ENCODE measurements at places on chromosomes 13 and 19.

DNA sequence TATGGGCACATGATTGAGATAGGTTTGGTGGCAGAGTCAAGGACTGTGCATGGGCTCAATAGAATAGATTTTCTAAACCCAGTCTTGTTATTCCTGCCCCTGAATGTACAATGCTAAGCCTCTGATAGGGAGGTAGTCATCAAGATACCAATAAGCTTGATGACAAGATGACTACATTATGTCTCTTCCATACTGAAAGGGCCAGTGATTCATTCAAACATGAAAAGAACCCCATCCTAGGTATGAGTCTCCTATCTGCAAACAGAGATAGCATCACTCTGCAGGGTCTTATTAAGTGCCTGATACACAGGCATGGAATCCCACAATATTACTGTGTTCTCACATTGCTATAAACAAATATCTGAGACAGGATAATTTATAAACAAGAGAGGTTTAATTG, 40.3 kb upstream of the UFM1 start:
- no peak for DNase-seq

- no peak for DNase-seq
Measured at GRCh38 chr13:43405457-43405856, 381.3 kb downstream of the ENOX1 start.

DNA sequence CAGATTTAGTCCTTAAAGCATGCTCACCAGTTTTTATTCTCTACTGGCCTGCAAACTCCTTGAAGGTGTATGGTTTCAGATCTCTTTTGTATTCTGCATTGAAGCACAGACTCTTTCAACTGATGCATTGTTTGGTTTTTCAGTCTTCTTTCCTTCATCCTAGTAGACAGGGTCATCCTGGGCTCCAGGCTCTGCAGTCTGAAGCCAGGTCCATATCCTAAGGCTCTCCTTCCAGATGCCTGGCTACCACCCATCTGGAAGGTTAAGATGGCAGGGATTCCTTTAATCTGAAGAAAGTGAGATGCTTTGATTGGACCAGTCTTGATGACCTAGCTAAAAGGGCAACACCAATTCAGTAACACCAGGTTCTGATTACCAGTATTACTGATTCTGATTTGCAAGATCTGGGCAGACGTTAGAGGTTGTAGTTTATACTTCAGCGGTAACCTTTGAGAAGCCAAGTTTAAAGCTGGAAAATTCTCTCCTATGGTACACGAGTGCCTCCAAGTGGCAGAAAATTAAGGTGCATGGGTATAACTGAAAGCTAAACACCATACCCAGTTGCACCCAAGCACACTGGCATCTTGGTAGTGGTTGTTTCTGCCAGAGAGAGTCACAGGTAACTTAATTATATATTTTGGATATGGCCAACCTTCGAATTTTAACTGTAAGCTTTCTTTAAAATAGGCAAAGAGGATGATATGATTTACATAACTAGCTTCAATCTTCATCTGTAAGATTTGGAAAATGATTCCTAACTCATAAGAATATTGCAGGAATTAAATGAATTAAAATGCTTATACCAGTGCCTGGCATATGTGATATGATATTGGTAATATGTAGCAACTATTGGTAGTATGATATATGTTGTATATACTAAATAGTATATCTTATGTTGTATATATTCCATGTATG, 1651.9 kb upstream of the MIR17HG start:
- DNase-seq: no peak

DNA sequence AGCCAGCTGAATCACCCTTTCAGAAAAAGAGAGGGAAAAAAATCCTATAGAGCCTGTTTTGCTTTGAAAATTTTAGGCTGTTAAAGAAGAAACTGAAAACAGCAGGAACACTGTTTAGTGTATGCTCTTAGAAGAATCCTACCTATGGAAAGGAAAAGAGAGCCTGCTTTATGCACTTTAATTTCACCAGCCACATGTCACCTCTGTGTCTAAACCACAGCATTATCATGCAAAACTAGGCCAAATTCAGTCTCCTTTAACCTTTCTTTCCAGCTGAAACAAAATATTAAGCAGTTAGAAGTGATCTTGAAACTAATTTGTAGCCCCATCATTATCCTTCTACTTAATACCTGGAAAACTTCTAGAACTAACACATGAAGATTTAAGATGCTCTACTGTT, 97.2 kb upstream of the MAB21L1 start:
- DNase-seq: no peak

GRCh38 chr13:83733293-83733692, 149.0 kb downstream of the SLITRK1 start:
- no peak for DNase-seq

DNA sequence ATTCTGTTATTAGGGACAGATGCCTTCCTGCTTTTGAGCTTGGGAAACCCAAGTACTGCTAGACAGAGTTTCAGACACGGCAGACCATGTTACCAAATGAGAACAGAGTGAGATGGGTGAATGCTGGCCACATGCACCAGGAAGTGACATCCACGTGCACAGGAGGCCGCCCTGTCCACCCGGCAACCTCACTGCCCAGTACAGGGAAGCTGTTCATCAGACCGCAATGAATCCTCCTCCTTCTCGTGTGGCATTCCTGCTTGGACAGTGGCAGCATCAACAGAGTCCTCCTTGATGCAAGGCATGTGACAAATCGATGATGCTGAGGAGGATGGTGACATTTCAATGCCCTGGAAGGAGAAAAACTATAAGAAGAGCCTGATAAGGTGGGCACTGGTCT, 191.0 kb upstream of the SOX1 start:
- no peak for DNase-seq

DNA sequence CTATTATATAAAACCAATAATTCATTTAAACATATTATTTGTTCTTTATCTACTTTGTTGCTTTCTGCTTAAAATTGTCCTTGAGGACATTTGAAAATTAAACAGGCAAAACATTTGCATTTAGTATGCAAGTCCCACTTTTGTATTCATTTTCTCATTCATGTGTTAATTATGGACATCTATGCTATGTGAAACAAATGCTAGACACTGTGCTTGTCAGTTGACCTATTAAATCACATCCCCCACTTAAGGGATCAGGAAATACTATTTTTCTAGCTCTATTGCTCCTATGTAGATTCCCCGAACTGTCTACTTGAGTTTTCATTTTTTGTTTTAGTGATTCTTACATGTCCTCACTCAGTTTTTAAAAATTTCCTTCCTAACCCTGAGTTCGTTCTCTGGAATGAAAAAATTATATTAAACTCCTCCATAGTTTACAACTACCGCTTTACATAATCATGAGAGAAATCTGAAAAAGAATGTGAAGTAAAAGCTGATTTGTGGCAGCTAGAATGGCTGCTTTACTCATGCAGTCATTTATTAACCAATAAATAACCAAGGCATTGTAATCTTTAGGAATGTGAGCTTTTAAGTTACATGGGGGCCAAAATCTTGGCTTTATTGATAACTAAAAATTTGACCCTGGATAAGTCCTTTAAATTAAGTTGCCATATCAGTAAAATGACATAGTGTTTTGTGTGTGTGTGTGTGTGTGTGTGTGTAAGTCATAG, 188.5 kb downstream of the LIG4 start:
- no peak for DNase-seq

GRCh38 chr13:79936368-79937136, 404.4 kb downstream of the SPRY2 start:
- DNase-seq: no peak

GRCh38 chr13:44198826-44199225, 174.8 kb upstream of the SERP2 start:
- no peak for DNase-seq

- DNase-seq: no peak
Measured at GRCh38 chr13:109704771-109705635, 81.4 kb downstream of the IRS2 start.

- no peak for DNase-seq
Measured at GRCh38 chr19:56900573-56901097, 60.1 kb upstream of the PEG3 start.

DNA sequence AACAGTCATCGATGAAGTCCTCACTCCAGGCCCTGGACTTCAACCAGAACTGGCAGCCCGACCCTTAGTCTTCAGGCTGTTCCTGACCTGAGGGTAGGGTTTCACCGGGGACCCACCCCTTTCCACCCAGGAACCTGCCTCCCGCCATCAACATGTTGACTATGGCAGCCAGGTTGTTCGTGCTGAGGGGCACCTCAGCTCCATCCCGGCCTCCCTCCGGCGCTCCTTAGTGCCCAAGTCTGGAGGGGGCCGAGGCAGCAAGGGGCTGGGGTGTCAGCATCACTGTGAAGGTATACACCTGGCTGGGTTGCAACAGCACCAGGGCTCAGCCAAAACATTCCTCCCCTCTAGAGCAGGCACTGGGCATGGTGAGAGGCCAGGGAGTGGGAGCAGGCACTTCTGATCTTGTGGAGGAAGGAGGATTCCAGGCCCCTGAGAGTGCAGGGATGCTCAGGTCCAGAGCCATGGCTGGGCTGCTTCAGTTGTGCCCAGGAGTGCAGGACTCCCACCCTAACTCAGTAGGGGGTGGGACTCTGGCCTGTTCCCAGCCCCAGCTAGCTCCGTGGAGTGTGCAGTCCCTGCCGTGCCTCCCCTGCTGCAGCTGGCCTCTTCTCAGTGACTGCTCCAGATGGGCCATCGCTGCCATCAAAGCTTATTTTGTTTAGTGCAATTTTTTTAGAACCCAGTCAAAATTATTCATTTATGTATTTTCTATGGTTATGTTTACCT, 1445.9 kb downstream of the PCDH9 start:
- DNase-seq: no peak

- DNase-seq: no peak
Measured at GRCh38 chr13:97386801-97387484, 47.0 kb upstream of the RAP2A start.

DNA sequence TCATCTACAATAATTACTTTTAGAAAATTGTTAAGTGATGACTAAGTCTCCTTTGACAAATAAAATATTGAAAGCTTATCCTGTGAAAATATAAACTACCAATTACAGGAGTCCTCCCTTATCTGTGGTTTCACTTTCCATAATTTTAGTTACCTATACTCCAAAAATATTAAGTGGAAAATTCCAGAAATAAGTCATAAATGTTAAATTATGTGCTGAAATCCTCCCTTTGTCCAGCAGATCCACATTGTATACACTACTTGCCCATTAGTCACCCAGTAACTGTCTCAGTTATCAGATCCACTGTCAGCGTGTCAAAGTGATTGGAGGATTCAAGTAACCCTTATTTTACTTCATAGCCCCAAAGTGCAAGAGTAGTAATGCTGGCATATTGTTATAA, 98.1 kb downstream of the SERP2 start:
- DNase-seq: no peak

DNA sequence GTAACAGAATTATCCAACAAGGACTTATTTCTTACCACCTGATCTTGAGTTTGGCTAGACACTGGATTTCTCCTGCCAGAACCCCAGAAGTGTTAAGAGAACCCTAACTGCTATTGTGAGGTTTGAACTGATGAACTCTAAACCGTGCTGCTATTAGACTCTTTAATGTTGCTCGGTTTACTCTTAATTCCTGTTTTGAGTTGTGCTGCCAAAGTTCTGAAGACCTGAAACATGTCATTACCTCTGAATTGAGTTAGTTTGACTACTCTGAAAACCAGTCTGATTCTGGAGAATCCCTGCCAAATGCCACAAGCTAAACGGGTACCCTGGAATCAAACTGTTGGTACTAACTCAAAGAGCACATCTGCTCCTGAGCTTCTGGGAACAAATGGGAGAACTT, 215.5 kb downstream of the KLF12 start:
- DNase-seq: no peak

DNA sequence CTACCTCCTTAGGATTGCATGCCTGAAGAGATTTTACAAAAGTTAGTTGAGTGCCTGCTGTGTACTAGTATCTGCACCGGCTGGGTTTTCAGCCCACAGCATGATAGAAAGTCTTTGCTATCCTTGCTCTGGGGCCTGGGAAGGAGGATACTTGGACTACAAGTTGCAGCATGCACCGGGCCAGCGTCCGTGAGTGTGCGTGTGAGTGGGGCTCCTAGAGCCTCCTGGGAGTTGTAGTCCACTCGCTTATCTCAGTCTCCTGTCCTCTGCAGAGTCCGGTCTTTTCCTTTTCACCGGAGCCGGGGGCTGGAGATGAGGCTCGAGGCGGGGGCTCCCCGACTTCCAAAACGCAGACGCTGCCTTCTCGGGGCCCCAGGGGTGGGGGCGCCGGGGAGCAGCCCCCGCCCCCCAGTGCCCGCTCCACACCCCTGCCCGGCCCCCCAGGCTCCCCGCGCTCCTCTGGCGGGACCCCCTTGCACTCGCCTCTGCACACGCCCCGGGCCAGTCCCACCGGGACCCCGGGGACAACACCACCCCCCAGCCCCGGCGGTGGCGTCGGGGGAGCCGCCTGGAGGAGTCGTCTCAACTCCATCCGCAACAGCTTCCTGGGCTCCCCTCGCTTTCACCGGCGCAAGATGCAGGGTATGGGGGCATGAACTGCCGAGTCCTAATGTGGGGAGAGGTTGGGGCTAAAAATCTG, 20.6 kb downstream of the BRSK1 start:
- DNase-seq: no peak

- no peak for DNase-seq
Measured at GRCh38 chr19:55339889-55340783, 460 bp downstream of the KMT5C start.

DNA sequence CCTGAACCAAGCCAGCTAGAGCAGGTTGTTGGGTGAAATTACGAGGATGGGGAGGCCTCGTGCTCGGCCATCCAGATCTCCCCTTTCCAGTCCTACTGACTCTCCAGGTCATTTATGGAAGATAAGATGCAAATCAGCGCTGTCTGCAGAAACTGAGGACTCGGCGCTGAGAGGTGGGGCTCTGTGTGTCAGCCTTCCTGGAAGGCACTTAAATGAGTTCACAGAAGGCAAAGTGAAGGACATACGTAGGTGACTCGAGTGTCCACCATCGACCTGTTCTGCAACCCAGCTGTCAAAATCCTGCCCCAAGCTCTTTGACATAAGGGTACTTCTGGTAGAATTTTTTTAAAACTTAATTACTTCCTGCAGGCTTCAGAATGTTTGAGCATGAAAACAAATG, 86.4 kb downstream of the RAB20 start:
- no peak for DNase-seq

GRCh38 chr13:111401151-111401550, 80.7 kb downstream of the TEX29 start:
- no peak for DNase-seq

- DNase-seq: no peak
Measured at GRCh38 chr19:18102916-18103542, 5.5 kb downstream of the MAST3 start.

- DNase-seq: no peak
Measured at GRCh38 chr19:13623716-13624710, 117.7 kb upstream of the CACNA1A start.

- DNase-seq: no peak
Measured at GRCh38 chr13:85255978-85256377, 543.2 kb downstream of the SLITRK6 start.
